Left lung (tissue), 14 donors: ENCODE measurements at places on chromosomes 2 and 18. TPM values are rescaled to one million over a fixed set of nuclear protein-coding genes. Genes with fewer than 3 reads are reported as not detected.

KCNIP3 gene
- 3.2 TPM for total RNA-seq

GRCh38 chr2:223338016-223338415, 264.1 kb downstream of the SCG2 start:
- DNase-seq: no peak

- DNase-seq: no peak
These were observed 69.8 kb downstream of the EHBP1 start for GRCh38 chr2:62775367-62775668.

GRCh38 chr2:101748000-101748399, 50.5 kb downstream of the MAP4K4 start:
- DNase-seq: no peak

CD207 gene
- 0.73 TPM for total RNA-seq

GRCh38 chr2:74417763-74418162, 3.7 kb downstream of the C2orf81 start:
- DNase-seq: no peak

STARD6 gene
- total RNA-seq: not detected

GRCh38 chr18:27413495-27414401, 228.6 kb upstream of the CHST9 start:
- no peak for DNase-seq

CHRND gene
- not detected for total RNA-seq

GRCh38 chr18:74264303-74265020, 27.3 kb downstream of the CYB5A start:
- no peak for DNase-seq

HJURP gene
- 1.8 TPM for total RNA-seq

BCL11A gene
- 4.0 TPM for total RNA-seq

- DNase-seq: no peak
These were observed 23.2 kb downstream of the PIAS2 start for GRCh38 chr18:46894124-46894523.

RAPGEF4 gene
- total RNA-seq: 10.1 TPM

GRCh38 chr18:63997606-63998005, 27.7 kb downstream of the SERPINB8 start:
- no peak for DNase-seq

AAK1 gene
- 70.7 TPM for total RNA-seq

GRCh38 chr2:215594766-215595165, 158.9 kb upstream of the FN1 start:
- no peak for DNase-seq

DNA sequence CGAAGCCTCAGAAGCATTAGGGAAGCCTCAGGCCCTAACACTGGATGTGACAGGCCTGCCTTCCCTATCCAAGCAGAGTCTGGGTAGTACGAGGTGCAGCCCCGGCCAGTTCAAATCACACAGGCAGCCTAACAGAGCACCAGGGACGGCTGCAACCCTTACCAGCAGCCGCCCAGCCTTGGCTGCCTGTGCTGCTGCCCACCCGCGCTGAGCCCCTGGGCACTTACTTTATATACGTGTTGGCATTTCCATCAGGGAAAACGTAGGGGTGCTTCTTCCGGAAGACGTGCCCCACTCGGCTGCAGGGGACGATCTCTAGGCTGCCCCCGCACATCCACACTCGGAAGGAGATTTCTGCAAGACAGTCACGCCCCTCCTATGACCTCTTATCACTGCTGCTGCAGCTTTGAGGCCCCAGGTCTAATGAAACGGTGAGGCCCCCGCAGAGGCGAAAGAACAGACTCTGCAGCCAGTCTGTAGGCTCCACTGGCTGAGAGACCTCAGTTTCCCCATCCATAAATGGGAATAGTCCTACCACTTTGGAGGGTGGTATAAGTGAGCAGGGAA, 124.7 kb upstream of the CAPN13 start:
- no peak for DNase-seq

DNA sequence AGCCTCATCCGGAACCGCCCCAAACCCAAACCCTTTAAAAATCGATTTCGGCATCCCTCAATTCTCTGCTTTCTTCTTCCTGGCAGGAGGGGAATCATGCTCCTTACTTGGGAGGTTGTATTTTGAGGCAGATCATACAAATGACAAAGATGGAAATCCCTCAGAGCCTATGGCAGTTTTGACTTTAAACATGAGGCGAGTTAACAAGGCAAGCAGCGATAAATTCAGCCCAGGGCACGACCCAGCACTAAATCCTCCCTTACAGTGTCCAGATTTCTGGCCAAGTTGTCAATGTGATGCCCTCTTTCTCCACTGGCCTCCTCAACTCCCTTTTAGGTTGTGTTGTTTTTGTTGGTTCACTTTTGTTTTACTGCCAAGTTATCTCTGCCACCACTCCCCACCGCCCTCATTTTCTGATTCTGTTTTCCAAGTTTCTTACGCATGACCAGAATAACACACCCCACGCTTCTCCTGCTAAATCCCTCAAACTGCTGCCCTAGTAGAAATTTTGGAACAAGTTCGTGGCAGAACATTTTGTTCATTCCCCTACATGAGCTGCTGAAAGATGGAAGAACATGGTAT, 68.3 kb downstream of the CTAGE1 start:
- no peak for DNase-seq
